ENCODE measurements at places on chromosomes 5 and 9. TPM values are rescaled to one million over a fixed set of nuclear protein-coding genes. Genes with fewer than 3 reads are reported as not detected.

MYMK gene
- total RNA-seq: not detected

HCN1 gene
- total RNA-seq: not detected

DNA sequence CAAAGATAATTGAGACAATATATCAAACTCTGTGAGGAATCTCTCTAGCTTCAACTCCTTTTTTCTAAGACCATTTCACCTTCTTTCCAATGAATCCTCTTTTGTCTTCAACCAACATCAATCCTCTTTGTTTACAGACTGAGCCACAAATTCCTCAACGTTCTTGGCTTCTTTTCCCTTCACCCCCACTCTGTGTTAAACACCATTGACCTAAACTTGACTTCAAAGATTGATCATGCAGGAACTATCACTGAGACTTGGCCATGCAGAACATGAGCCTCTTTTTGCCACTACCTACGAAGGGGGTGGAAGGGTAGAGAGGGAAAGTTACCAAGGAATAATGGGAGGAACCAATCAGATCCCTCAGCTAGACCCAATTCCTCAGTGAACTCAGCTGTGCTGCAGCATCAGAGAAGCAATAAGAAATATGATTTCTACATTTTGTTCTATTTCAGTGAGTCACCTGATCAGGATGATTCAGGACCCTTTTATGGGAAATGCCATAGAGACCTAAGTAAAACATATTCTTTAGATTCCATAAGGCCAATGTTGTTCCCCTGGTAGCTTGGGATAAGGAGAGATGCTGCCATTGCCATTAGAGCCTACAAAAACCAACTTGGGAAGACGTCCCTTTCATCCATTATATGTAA lies 187.7 kb upstream of the RGMB start:
- no peaks in the 10 kb centered on the region for H3K36me3 ChIP-seq
- H3K4me3 ChIP-seq: no peak overlapping the region
- H3K27me3 ChIP-seq: no peaks in the 10 kb centered on the region
- H3K27ac ChIP-seq: no peak overlapping the region

PCDHGB5 gene
- 2.0 TPM for total RNA-seq

DNA sequence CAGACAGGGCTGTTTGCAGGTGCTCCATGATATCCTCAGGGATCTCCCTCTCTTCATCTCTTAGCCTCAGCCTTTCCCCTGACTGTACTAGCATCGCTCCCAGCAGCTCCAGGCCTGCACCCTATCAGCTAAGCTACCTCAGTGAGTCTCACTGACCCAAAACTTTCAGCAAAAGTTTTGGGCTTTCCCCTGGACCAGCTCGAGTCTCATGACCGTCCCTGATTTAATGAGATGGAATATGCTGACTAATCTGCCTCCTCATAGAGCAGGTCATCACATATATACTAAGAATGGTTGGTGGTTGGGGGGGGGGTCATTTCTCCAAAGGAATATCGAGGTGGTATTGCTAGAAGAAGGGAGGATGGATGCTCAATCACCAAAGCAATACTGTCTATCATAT lies 151.5 kb downstream of the NR3C1 start:
- no peak for DNase-seq
- H3K4me3 ChIP-seq: no peak overlapping the region
- H3K27me3 ChIP-seq: no peaks in the 10 kb centered on the region
- H3K27ac ChIP-seq: no peak overlapping the region
- H3K4me1 ChIP-seq: no peaks in the 10 kb centered on the region

DNA sequence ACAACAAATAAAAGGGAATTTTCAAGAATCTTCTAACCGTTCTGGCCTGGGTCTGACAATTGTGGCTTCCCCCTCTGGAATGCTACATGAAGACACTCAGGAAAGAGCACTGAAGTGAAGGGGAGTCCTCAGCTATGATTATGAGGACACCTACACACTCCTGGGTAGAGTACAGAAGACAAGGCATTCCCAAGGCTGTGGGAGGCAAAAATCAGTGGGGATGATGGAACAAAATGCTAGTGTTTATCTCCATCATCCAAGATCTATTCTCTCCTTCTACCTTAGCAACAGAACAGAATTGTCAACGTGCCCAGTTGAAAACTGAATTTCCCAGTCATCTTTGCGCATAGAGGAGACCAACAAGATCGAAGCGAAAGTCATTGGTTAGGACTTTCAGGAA lies 130.1 kb upstream of the LARP1 start:
- H3K36me3 ChIP-seq: no peaks in the 10 kb centered on the region
- H3K27ac ChIP-seq: no peak overlapping the region
- no peaks in the 10 kb centered on the region for H3K27me3 ChIP-seq
- no peaks in the 10 kb centered on the region for H3K4me1 ChIP-seq
- DNase-seq: no peak

GRCh38 chr5:179313849-179314521 lies 31.3 kb downstream of the ADAMTS2 start:
- H3K27me3 ChIP-seq: no peaks in the 10 kb centered on the region
- no peak overlapping the region for H3K27ac ChIP-seq
- peaks cover 15% of the 10 kb centered on the region for H3K4me1 ChIP-seq

- no peaks in the 10 kb centered on the region for H3K27me3 ChIP-seq
- DNase-seq: no peak
- H3K4me1 ChIP-seq: no peaks in the 10 kb centered on the region
- H3K27ac ChIP-seq: no peak overlapping the region
- H3K36me3 ChIP-seq: peaks cover 4% of the 10 kb centered on the region
Measured at GRCh38 chr9:137715321-137715720, 96.5 kb downstream of the EHMT1 start.

PCDHGB4 gene
- 14.9 TPM for total RNA-seq

- H3K36me3 ChIP-seq: no peaks in the 10 kb centered on the region
- DNase-seq: no peak
- no peak overlapping the region for H3K27ac ChIP-seq
- H3K4me1 ChIP-seq: peaks cover 6% of the 10 kb centered on the region
- H3K27me3 ChIP-seq: no peaks in the 10 kb centered on the region
- no peak overlapping the region for H3K4me3 ChIP-seq
Measured at GRCh38 chr5:147760086-147760875, 22.2 kb downstream of the JAKMIP2 start.

DNA sequence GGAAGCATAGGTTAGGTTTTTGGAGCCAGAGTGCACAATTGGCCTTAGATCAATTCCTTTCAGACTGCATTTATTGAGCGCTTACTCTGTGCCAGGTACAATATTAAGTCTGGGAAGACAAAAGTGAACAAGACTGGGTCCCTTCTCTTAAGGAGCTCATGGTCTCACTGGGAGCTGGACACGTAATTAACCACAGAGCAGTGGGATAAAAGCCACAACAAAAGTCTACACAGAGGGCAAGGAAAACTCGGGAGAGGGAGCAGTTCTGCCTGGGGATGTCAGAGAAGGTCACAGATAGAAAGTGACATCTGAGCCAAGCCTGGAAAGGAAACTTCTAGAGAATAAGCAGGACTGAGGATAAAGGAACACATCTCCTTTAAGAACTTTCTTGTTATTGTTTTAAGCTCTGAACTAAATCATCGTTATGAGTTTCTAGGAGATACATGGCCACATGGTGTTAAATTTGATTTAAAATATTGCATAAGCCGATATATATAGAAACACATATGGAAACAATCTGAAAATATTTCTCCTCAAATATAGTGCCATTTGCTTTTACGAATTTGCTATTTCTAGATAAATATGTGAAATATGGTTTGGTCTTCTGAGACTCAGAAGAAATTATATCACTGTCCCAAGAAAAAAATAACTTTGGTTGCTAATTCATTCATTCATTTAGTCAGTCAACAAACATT lies 40.1 kb upstream of the PDE8B start:
- H3K27ac ChIP-seq: no peak overlapping the region
- no peaks in the 10 kb centered on the region for H3K36me3 ChIP-seq
- no peak overlapping the region for H3K4me3 ChIP-seq
- no peak for DNase-seq
- no peaks in the 10 kb centered on the region for H3K27me3 ChIP-seq

GRCh38 chr9:121434969-121435368 lies 64.7 kb downstream of the GGTA1 start:
- H3K4me3 ChIP-seq: no peak overlapping the region
- DNase-seq: no peak
- H3K4me1 ChIP-seq: no peaks in the 10 kb centered on the region

COL23A1 gene
- total RNA-seq: not detected

- H3K36me3 ChIP-seq: no peaks in the 10 kb centered on the region
- DNase-seq: peak; percentile 93
- H3K4me1 ChIP-seq: no peaks in the 10 kb centered on the region
- H3K4me3 ChIP-seq: no peak overlapping the region
- H3K27ac ChIP-seq: no peak overlapping the region
Measured at GRCh38 chr9:68584189-68585033, 43.7 kb upstream of the TMEM252 start.

- DNase-seq: no peak
- H3K36me3 ChIP-seq: no peaks in the 10 kb centered on the region
- H3K4me3 ChIP-seq: no peak overlapping the region
- H3K27me3 ChIP-seq: peaks cover 1% of the 10 kb centered on the region
Measured at GRCh38 chr9:120683150-120683549, 31.1 kb downstream of the MEGF9 start.

GRCh38 chr5:126003309-126003708 lies 419.9 kb upstream of the GRAMD2B start:
- H3K4me3 ChIP-seq: no peak overlapping the region
- no peaks in the 10 kb centered on the region for H3K36me3 ChIP-seq

GRCh38 chr9:123283048-123283408 lies 14.6 kb upstream of the STRBP start:
- H3K36me3 ChIP-seq: no peaks in the 10 kb centered on the region
- H3K27me3 ChIP-seq: no peaks in the 10 kb centered on the region
- no peak overlapping the region for H3K4me3 ChIP-seq
- no peak for DNase-seq

DNA sequence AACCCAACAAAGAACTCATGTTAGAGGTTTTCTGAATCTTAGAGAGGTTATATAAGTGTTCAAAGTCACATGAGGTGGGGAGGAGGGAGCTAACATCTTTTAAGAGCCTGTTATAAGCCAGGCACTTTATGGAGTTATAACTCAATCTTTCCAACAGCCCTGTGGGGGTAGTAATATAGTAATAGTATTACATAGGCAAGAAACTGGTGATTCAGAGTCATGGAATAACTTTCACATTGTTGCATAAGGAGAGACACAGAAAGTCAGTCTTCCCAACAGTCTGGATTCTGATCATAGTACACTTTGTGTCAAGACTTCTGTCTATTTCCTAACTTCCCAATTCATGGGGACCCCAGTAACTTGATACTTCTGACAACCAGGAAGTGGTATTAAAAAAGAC lies 89.2 kb downstream of the ACER2 start:
- no peaks in the 10 kb centered on the region for H3K36me3 ChIP-seq
- H3K4me3 ChIP-seq: no peak overlapping the region
- no peak for DNase-seq
- H3K27ac ChIP-seq: no peak overlapping the region
- no peaks in the 10 kb centered on the region for H3K27me3 ChIP-seq
- H3K4me1 ChIP-seq: no peaks in the 10 kb centered on the region

GRCh38 chr5:74638970-74639806 lies 1.3 kb downstream of the ENC1 start:
- peak overlapping the region; percentile 96 for H3K4me3 ChIP-seq
- no peak overlapping the region for H3K27ac ChIP-seq
- no peak for DNase-seq
- H3K36me3 ChIP-seq: no peaks in the 10 kb centered on the region

DNA sequence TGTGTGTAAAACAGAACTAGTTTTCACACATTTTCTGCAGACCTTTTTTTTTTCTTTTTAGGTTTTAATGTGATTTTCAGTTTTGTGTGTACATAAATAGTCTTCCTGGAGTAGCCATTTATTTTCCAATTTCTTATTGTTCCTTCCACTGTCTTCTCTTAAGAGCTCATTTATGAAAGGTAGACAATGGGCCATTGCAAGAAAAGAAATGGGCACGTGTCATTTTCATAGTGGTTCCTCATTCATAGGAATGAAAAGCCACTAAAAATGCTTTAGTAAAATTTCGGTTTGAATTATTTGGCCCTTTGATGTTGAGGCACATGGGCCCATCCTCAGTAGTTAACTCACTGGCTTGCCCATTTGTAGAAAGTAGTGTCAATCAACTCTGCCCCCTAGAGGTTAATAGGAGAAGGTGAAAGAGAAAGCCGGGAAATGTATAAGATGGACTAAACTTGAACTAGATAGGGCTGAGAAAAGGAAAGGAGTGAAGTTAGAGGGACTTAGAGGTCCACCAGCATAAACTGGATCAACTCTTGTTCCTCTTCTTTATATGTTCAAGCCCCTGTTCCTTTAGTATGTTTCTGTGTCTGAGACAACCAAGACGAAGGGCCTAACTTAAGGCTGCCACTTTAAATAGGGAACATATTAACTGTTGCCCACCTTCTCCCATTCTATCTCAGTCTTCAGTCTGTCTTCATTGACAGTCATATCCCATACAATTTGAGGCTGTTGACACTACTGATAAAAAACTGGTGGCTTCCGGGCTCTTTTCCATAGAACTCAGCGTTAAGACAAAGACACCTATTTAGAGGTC lies 72.6 kb downstream of the SMARCA2 start:
- no peak overlapping the region for H3K4me3 ChIP-seq
- H3K27me3 ChIP-seq: no peaks in the 10 kb centered on the region
- DNase-seq: peak; percentile 31
- H3K36me3 ChIP-seq: no peaks in the 10 kb centered on the region

DNA sequence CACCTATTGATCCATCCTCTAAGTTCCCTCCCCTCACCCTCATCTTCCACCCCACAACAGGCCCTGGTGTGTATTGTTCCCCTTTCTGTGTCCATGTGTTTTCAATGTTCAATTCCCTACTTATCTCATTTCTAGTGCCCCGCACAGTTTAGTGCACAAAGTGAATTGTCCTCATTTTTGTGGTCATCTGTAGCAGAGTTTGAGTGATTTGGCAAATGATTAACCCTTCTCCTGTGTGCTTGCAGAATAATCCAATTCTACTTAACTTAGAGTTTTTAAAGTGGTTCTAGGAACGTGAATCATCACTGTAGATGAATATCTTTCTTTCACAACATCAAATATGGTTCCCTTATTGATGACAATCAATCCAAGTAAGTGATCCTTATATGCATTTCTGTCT lies 6.3 kb upstream of the HAPLN1 start:
- H3K4me1 ChIP-seq: peaks cover 25% of the 10 kb centered on the region
- H3K27ac ChIP-seq: no peak overlapping the region
- H3K4me3 ChIP-seq: no peak overlapping the region
- no peaks in the 10 kb centered on the region for H3K27me3 ChIP-seq
- H3K36me3 ChIP-seq: no peaks in the 10 kb centered on the region
- no peak for DNase-seq

- H3K4me1 ChIP-seq: peaks cover under 1% of the 10 kb centered on the region
- H3K4me3 ChIP-seq: no peak overlapping the region
- no peaks in the 10 kb centered on the region for H3K27me3 ChIP-seq
- H3K36me3 ChIP-seq: no peaks in the 10 kb centered on the region
Measured at GRCh38 chr5:149216496-149216895, 55.2 kb upstream of the AFAP1L1 start.

DNA sequence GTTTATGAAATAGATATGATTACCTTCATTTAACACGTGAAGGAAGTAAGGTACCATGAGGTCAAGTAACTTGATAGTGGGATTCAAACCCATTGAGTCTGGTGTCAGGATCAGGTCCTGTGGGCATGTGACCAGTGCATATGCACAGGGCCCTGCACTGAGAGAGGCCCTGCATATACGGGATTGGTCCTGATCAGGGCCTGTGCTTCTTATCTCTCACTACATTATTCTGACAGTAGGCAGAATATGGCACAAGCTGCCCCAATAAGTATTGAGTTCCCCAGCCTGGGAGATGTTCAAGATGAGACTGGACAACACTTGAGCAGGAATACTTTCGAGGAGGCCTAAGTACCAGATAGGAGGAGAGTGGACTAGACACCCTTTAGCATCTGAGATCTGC lies 44.0 kb downstream of the GALNT10 start:
- H3K27me3 ChIP-seq: no peaks in the 10 kb centered on the region
- no peak overlapping the region for H3K27ac ChIP-seq
- no peak overlapping the region for H3K4me3 ChIP-seq
- no peak for DNase-seq
